ENCODE measurements at places on chromosomes 3 and 15. TPM values are rescaled to one million over a fixed set of nuclear protein-coding genes. Genes with fewer than 3 reads are reported as not detected.

The STRA6 gene
- total RNA-seq, result not detected

The CPN2 gene
- total RNA-seq, result not detected

The AGBL1 gene
- total RNA-seq, result not detected

The FMN1 gene
- 13.8 TPM for total RNA-seq

The GP9 gene
- not detected for total RNA-seq

The HCN4 gene
- 0.10 TPM for total RNA-seq

The ARGFX gene
- not detected for total RNA-seq

The CLEC3B gene
- 78.4 TPM for total RNA-seq

The MYO5A gene
- total RNA-seq, result 44.1 TPM

The VEPH1 gene
- 1.7 TPM for total RNA-seq

The OXNAD1 gene
- 22.8 TPM for total RNA-seq

The RHOV gene
- total RNA-seq, result 0.29 TPM

The USP50 gene
- not detected for total RNA-seq

The XCR1 gene
- total RNA-seq, result not detected

The PPP1R14D gene
- total RNA-seq, result not detected

The APBA2 gene
- 9.5 TPM for total RNA-seq

The COL8A1 gene
- total RNA-seq, result 106 TPM

The CHST13 gene
- total RNA-seq, result not detected

The GPR62 gene
- 0.56 TPM for total RNA-seq

The FBXW12 gene
- not detected for total RNA-seq

The SMCO1 gene
- not detected for total RNA-seq

The SLC27A2 gene
- total RNA-seq, result 1.1 TPM

The EPHA3 gene
- total RNA-seq, result 27.3 TPM

The ARHGEF26 gene
- 16.1 TPM for total RNA-seq

The LRTM1 gene
- total RNA-seq, result not detected

The KNSTRN gene
- total RNA-seq, result 248 TPM

The SHQ1 gene
- total RNA-seq, result 32.3 TPM

The PBRM1 gene
- total RNA-seq, result 116 TPM

The CGNL1 gene
- total RNA-seq, result 55.1 TPM

The ZNF280D gene
- total RNA-seq, result 62.6 TPM

The NCK1 gene
- 47.2 TPM for total RNA-seq

The ELP6 gene
- total RNA-seq, result 35.3 TPM

The C2CD4A gene
- 0.25 TPM for total RNA-seq

The ERC2 gene
- 8.8 TPM for total RNA-seq

The CCDC80 gene
- total RNA-seq, result 53.1 TPM

The CHRNA7 gene
- total RNA-seq, result 12.3 TPM

The GADL1 gene
- total RNA-seq, result not detected

The IQCF5 gene
- total RNA-seq, result not detected

The CSPG4 gene
- 4.0 TPM for total RNA-seq

Measured in thyroid gland (tissue), 4 donors.